Panc1 (cell line): ENCODE measurements at places on chromosomes 5 and 9. TPM values are rescaled to one million over a fixed set of nuclear protein-coding genes. Genes with fewer than 3 reads are reported as not detected.

- no peaks in the 10 kb centered on the region for H3K27me3 ChIP-seq
- DNase-seq: peak; percentile 42
- no peak overlapping the region for H3K4me3 ChIP-seq
- no peaks in the 10 kb centered on the region for H3K36me3 ChIP-seq
- no peak overlapping the region for H3K27ac ChIP-seq
- H3K4me1 ChIP-seq: no peaks in the 10 kb centered on the region
Observed at GRCh38 chr5:18792145-18792544, 1157.9 kb downstream of the TAF11L14 start.

DNA sequence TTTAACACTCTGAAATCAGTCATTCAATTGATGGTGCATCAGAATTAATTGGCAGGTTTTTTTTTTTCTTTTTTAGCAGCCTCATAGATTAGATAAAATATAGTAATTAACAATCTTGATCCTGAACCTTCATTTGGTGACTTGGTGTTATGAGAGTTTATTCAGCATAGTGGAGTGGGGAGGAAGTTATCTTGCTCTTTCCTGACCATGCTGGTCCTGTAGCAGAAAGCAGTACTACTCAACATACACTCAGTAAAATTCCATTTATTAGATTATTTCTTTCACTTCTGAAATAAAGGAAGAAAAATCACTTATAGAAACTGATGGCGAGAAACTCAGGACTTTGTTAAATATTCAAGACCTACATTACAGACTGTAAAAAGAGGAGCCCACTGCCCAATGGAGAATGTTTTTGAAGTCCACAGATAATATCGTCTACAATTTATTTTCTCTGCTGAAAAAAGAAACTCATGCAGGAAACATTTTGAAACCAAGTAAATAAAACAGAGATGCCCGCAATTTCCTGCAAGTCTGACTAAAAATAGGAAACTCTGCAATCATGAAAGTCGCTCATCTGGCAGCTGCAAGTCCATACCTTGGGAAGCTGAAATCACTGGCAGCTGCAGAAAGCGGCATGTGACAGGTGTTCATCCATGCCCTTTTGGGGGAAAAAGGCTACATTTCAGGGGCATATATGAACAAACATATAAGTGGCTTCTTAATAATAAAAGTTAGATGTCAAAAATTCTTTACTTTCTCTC lies 233.2 kb upstream of the RFX3 start:
- no peak overlapping the region for H3K4me3 ChIP-seq
- DNase-seq: no peak
- no peak overlapping the region for H3K27ac ChIP-seq
- no peaks in the 10 kb centered on the region for H3K4me1 ChIP-seq
- no peaks in the 10 kb centered on the region for H3K36me3 ChIP-seq

DNA sequence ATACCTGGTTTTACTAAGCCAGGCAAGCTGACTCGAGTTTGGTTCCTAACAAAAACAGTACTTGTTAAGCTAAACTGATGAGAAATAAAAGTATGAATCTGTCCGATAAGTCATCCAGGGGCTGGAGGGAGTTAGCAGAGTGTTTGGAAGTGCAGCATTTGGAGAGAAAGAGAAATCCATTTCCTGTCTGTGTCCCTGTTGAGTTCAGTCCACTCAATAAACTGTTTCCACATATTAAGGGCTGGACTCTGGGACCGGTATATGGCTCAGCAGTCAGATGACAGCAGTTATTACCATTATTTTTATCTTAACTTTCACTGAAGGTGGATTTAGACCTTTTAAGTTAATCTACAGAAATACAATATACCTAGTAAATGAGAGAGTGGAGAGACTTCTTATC lies 130.6 kb upstream of the ADRA1B start:
- no peak overlapping the region for H3K27ac ChIP-seq
- no peaks in the 10 kb centered on the region for H3K4me1 ChIP-seq
- DNase-seq: no peak
- H3K36me3 ChIP-seq: no peaks in the 10 kb centered on the region
- no peak overlapping the region for H3K4me3 ChIP-seq

- no peak overlapping the region for H3K4me3 ChIP-seq
- H3K27me3 ChIP-seq: no peaks in the 10 kb centered on the region
- H3K36me3 ChIP-seq: no peaks in the 10 kb centered on the region
- no peaks in the 10 kb centered on the region for H3K4me1 ChIP-seq
- no peak for DNase-seq
Observed at GRCh38 chr9:121945281-121945680, 147.8 kb downstream of the TTLL11 start.

The IL4 gene
- not detected for total RNA-seq

GRCh38 chr5:130112246-130112645 lies 208.0 kb downstream of the CHSY3 start:
- no peak overlapping the region for H3K27ac ChIP-seq
- DNase-seq: no peak
- no peaks in the 10 kb centered on the region for H3K27me3 ChIP-seq
- H3K4me1 ChIP-seq: no peaks in the 10 kb centered on the region
- H3K36me3 ChIP-seq: no peaks in the 10 kb centered on the region

GRCh38 chr5:81925981-81926380 lies 45.8 kb upstream of the ATG10 start:
- no peak for DNase-seq
- H3K27me3 ChIP-seq: no peaks in the 10 kb centered on the region
- H3K4me1 ChIP-seq: no peaks in the 10 kb centered on the region
- no peaks in the 10 kb centered on the region for H3K36me3 ChIP-seq
- no peak overlapping the region for H3K27ac ChIP-seq

The PTTG1 gene
- 171 TPM for total RNA-seq

GRCh38 chr9:119101048-119101447 lies 268.2 kb downstream of the BRINP1 start:
- no peaks in the 10 kb centered on the region for H3K4me1 ChIP-seq
- no peaks in the 10 kb centered on the region for H3K36me3 ChIP-seq
- DNase-seq: no peak
- H3K27ac ChIP-seq: no peak overlapping the region
- H3K27me3 ChIP-seq: no peaks in the 10 kb centered on the region

DNA sequence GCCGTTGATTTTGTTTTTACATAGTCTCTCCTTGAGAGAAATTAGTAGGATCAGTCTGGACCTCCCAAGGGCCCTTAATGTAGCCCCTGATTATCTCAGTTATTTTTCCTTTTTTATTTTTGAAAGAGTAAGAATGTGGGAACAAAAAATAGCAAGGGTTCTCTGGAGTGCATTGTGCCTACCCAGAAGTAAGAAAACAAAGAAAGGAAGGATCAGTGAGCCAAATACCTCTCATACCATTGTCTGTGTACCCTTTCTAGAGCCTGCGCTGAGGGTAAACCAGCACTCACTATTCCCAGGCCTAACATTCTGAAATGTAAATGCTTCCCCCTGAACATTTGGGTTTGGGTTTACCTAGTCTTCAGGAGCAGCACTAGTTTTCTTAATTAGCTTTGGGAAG lies 213.0 kb upstream of the TARS1 start:
- no peak overlapping the region for H3K4me3 ChIP-seq
- no peaks in the 10 kb centered on the region for H3K27me3 ChIP-seq
- no peak overlapping the region for H3K27ac ChIP-seq
- no peaks in the 10 kb centered on the region for H3K36me3 ChIP-seq
- no peak for DNase-seq

GRCh38 chr9:94511134-94511954 lies 43.5 kb upstream of the PCAT7 start:
- DNase-seq: no peak
- H3K36me3 ChIP-seq: no peaks in the 10 kb centered on the region
- H3K4me1 ChIP-seq: no peaks in the 10 kb centered on the region
- H3K27me3 ChIP-seq: no peaks in the 10 kb centered on the region
- H3K4me3 ChIP-seq: no peak overlapping the region
- H3K27ac ChIP-seq: no peak overlapping the region

DNA sequence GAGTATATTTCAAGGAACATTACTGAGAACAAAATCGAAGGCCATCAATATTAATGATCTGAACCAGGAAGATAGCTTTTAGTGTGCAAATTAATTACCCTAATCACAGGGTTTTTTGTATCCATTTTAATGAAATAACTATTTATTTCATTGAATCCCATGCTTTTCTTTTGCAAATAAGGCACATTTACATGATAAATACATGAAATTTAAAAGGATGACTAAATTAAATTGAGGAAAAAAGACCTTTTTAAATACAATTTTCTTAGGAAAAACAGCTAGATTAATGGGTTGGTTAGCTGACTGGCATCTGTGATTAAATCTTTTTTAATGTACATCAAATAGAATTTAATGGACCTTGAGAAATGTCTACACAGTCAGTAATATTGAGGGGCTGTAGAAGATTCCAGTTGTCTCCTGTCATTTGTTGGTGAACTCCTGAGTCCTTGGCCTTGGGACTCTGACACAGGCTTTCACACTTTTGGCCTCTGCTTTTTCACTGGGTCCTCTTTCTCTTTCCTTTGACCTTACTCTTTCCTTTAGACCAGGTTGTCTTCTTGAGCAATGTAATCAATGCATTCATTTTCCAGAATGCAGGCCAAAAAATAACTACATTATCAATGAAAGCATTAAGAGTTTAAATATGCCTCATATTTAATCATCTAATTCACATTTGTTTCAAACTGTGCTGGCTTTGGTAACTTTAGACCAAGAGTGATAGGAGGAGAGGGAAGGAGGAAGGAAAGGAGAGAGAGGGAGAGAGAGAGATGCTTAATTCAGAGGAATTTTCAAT lies 511.5 kb downstream of the ZNF608 start:
- H3K4me3 ChIP-seq: no peak overlapping the region
- no peaks in the 10 kb centered on the region for H3K27me3 ChIP-seq
- DNase-seq: no peak
- no peaks in the 10 kb centered on the region for H3K4me1 ChIP-seq

The NIM1K gene
- total RNA-seq: 0.59 TPM

DNA sequence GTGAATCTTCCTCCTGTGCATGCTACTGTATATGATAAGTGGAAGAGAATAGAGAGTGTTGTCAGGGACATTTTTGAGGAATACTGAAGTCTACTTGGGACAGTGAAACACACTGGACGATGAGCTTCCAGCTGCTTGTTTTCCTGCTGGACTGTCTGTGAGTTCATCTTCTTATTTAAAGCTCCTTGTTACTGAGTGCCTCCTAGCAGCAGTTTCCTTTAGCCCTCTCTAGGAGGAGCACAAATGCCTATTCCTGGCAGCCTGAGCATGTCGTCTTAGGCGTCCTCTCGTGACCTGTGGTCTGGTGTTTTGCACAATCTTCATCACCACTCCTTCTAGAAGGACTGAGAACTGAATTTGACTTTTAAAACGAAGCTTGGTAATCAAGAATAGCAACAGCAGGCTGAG lies 43.8 kb downstream of the ANKRD33B start:
- no peak overlapping the region for H3K4me3 ChIP-seq
- no peaks in the 10 kb centered on the region for H3K36me3 ChIP-seq
- H3K4me1 ChIP-seq: no peaks in the 10 kb centered on the region
